ENCODE measurements at places on chromosomes 5 and 9. TPM values are rescaled to one million over a fixed set of nuclear protein-coding genes. Genes with fewer than 3 reads are reported as not detected.

The DNAI1 gene
- total RNA-seq: 0.27 TPM

The PCSK5 gene
- total RNA-seq: 37.7 TPM

The KIF20A gene
- total RNA-seq: 12.9 TPM

The LHX3 gene
- total RNA-seq: 18.5 TPM

The CDX1 gene
- not detected for total RNA-seq

The GRM6 gene
- total RNA-seq: 38.8 TPM

The RANBP17 gene
- total RNA-seq: 62.1 TPM

The PCDHGC5 gene
- 6.6 TPM for total RNA-seq

The PTPA gene
- total RNA-seq: 64.9 TPM

The SLIT3 gene
- 32.4 TPM for total RNA-seq

The PCDHB13 gene
- total RNA-seq: 11.2 TPM

The SPATA31A5 gene
- not detected for total RNA-seq

The TNC gene
- 44.4 TPM for total RNA-seq

The MARCOL gene
- total RNA-seq: not detected

The SREK1 gene
- 179 TPM for total RNA-seq

The CSF1R gene
- total RNA-seq: 22.4 TPM

The EPB41L4A gene
- total RNA-seq: 39.2 TPM

The HMGCR gene
- 118 TPM for total RNA-seq

The LHX6 gene
- 1.9 TPM for total RNA-seq

The DEPDC1B gene
- 12.0 TPM for total RNA-seq

The KIF4B gene
- total RNA-seq: 0.33 TPM
